ENCODE measurements at places on chromosomes 6 and 20. TPM values are rescaled to one million over a fixed set of nuclear protein-coding genes. Genes with fewer than 3 reads are reported as not detected.

Gene IMPG1
- not detected for total RNA-seq

DNA sequence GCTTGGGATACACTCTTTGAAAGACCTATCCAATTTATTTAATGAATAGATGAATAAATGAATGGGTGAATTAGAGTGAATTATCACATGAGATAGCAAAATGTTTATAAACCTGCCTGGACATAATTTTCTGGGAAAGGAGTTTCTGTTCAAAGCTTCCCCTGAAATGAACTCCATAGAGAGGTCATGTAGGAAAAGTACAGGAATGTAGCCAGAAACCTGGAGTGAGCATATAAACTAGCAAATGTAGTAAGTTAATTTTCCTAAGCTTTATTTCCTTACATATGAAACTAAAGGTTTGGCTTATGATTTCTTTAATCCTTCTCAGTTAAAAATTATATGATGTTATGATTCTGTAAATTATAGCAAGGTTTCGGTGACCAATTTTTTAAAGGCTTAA lies 380.3 kb upstream of the RSPO3 start:
- no peak for DNase-seq

Gene OR12D3
- total RNA-seq, result not detected

- no peak for DNase-seq
Observed at GRCh38 chr6:168496997-168497331, 56.0 kb downstream of the SMOC2 start.

- no peak for DNase-seq
Observed at GRCh38 chr20:60053125-60053817, 95.0 kb downstream of the CDH26 start.

DNA sequence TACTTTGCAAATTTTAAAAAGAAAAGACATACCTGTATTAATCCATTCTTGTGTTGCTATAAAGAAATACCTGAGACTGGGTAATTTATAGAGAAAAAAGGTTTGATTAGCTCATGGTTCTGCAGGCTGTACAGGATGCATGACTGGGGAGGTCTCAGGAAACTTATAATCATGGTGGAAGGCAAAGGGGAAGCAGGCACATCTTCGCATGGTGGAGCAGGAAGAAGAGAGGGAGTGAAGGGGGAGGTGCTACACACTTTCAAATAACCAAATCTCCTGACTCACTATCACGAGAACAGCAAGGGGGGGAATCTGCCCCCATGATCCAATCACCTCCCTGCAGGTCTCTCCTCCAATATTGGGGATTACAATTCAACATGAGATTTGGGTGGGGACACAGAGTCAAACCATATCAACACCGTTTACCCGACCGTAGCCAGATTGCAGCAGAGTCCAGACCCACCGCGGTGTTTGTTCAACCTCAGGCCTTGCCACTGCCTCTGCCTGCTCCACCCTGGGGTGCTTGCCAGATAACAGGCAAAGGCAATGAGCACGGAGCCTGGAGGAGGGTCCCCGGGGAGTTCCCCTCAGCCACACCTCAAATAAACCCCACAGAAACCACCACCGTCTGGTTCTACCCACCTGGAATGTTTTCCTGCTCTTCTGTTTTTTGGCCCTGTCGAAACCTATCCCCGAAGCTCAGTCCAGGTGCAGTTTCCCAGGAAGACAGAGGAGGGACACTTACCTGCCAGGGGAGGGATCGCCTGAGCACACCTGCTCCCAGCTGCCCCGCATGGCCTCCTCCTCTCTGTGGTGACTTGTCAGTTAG lies 142.2 kb upstream of the AFDN start:
- DNase-seq, result no peak

DNA sequence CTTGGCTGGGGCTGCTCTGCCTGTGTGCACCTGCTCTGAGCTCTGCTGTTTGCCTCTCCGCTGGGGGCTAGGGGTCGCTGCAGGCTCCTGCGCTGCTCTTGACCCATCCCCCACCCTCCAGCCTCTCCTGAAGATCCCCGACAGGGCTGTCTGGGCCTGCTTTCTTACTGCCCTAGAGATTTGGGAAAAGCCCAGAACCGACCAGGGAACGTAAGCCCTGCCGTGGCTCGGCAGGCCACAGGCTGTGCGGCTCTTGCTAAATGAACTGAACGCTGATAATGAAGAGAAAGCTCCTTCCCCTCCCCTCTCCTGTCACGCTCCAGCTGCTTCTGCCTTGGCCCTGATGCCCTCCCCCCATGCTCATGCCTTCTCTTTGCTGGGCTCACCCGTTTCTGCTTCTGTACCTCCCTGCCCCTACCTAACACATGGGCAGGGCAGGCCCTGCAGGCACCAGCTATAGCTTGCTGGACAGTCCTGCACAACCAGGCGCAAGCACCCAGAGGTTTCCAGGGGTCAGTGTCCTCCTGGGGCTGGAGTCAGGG lies 32.0 kb upstream of the PCMTD2 start:
- no peak for DNase-seq
